ENCODE measurements at places on chromosomes 3 and 15.

GRCh38 chr3:64463981-64464380 lies 223.8 kb downstream of the ADAMTS9 start:
- DNase-seq, result no peak

GRCh38 chr15:38440353-38441129 lies 13.4 kb upstream of the FAM98B start:
- DNase-seq, result no peak

GRCh38 chr3:5757213-5757804 lies 569.8 kb downstream of the EDEM1 start:
- no peak for DNase-seq

- DNase-seq, result no peak
These were observed 158.3 kb upstream of the CGNL1 start for GRCh38 chr15:57217778-57218598.

GRCh38 chr3:168267179-168267578 lies 171.5 kb upstream of the GOLIM4 start:
- no peak for DNase-seq

DNA sequence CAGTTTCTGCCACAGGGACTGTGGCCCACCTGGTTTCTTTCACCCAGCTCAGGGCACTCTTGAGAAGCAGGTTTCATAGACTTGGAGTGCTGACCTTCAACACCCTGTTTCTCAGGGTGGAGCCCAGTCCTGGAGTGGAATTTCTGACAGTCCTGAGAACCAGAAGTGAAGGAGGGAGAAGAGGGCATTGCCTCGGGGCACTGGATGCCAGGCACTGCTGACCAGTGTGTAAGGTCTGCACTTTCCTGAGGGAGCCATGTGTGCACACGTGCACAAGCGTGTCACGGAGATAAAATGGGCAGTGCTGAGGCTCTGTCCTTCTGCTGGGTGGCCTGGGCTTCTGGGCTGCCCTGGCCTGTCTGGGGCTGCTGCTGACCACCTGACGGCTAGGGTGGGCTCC lies 118.5 kb downstream of the SEC22A start:
- no peak for DNase-seq

- DNase-seq, result peak; percentile 6
These were observed 124.4 kb upstream of the CGNL1 start for GRCh38 chr15:57251941-57252340.
